ENCODE measurements at places on chromosomes 6 and 20.

DNA sequence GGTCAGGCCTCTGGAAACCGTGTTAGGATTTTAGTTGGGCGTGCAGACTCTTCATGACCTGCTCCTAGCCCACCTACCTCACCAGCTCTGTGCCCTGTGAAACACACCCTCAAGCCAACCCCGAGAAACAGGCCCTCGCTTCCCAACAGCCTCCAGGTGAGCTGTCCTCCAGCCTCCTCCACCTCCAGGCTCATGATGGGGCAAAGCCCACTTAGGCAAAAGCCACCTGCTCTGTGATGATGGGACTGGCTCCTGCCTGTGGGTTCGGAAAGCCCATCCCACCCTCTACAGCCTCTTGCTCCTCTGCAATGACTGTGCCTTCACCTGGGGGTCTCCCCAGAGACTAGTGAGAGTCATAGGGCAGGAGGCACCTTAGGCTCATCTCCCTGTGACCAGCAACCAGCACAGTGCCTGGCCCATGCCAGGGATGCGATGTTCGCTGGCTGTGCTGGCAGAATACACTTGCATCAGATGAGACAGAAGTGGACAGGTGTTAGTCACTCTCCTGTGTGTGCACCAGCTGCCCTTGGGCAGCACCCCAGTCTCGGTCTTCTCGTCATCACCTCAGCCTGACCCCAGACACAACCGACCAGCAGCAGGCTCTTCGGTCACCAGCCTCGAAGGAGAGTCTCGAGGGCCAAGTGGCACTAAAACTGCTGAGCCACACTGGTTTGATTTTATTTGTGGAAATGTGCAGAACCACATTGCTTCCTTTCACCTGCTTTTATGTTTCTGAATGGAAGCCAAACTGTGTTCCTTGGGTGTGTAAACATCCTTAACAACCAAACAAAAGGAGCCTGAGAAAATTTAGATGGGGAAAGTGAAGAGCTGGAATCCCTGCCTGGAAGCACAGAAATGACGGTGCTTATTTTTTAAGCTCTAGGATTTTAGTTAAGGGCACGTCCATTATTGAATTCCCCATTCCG is 10.7 kb downstream of the PXDC1 start:
- no peak for DNase-seq

GRCh38 chr6:14542670-14543366 is 425.2 kb downstream of the CD83 start:
- DNase-seq, result peak; percentile 64

DNA sequence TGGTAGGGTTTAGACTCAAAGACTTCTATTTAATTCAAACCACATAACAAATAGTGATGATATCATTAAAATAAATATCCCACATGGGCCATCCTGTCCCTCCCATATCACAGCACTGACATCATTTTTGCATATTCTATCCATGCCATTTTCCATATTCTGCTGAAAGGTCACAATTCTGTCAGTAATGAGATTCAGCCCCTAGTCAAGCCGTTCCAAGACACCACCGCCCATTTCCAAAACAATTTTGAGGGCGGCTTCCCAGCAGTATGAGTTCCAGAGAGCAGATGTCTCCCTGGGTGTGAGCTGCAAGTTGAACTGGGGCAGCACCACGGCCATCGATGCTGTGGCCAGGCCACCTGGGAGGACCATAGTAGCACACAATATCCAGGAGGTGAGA is 65.1 kb upstream of the PLEKHG1 start:
- DNase-seq, result no peak

- no peak for DNase-seq
Measured at GRCh38 chr20:43944653-43945235, 30.1 kb downstream of the TOX2 start.

- no peak for DNase-seq
Measured at GRCh38 chr6:87669051-87669450, 33.0 kb downstream of the AKIRIN2 start.

- no peak for DNase-seq
Measured at GRCh38 chr6:83927470-83927869, 68.0 kb downstream of the CYB5R4 start.

Measured in stimulated activated CD8-positive, alpha-beta memory T cell treated with anti-CD3 and anti-CD28 coated beads, Interleukin-2, amount 100 ng/mL, for 48 hours (primary cell).